ENCODE measurements at places on chromosomes 2 and 18. TPM values are rescaled to one million over a fixed set of nuclear protein-coding genes. Genes with fewer than 3 reads are reported as not detected.

Gene PPP1R1C
- 2.6 TPM for total RNA-seq

Gene CHRNG
- not detected for total RNA-seq

Gene PLB1
- 2.4 TPM for total RNA-seq

Gene NMUR1
- total RNA-seq, result not detected

Gene MORN2
- total RNA-seq, result 41.0 TPM

Gene MARCHF4
- total RNA-seq, result 27.4 TPM

Gene HOXD8
- 5.6 TPM for total RNA-seq

Gene IL36RN
- total RNA-seq, result 0.21 TPM

Gene DUSP19
- 0.45 TPM for total RNA-seq

Gene SERPINB10
- total RNA-seq, result not detected

Gene AQP12B
- not detected for total RNA-seq

Gene CCDC138
- 7.8 TPM for total RNA-seq

Gene MDH1B
- 1.9 TPM for total RNA-seq

Gene GALNT3
- total RNA-seq, result not detected

Gene CCDC68
- total RNA-seq, result 6.5 TPM

Gene SGPP2
- total RNA-seq, result 0.42 TPM

Gene NLRC4
- total RNA-seq, result 0.09 TPM

Gene CIDEA
- not detected for total RNA-seq

Gene GPR55
- total RNA-seq, result not detected

Gene TXNDC2
- total RNA-seq, result 0.45 TPM

Gene TMEM87B
- total RNA-seq, result 16.2 TPM

Gene SAP130
- total RNA-seq, result 10.8 TPM

Gene FBXO36
- total RNA-seq, result 1.7 TPM

Gene KCNG2
- not detected for total RNA-seq

Gene IGFBP2
- 84.7 TPM for total RNA-seq

Gene TET3
- 7.2 TPM for total RNA-seq

Gene GCKR
- total RNA-seq, result 0.36 TPM

Gene RAPGEF4
- 0.29 TPM for total RNA-seq

Gene EVX2
- not detected for total RNA-seq

Gene RASGRP3
- total RNA-seq, result 1.1 TPM

Gene CAPN14
- total RNA-seq, result 0.03 TPM

Gene GALNT5
- 2.0 TPM for total RNA-seq

Gene TDRD15
- not detected for total RNA-seq

Gene ITSN2
- 23.2 TPM for total RNA-seq

Gene RMC1
- total RNA-seq, result 13.8 TPM

Gene GALM
- 17.2 TPM for total RNA-seq

Gene SKOR2
- total RNA-seq, result not detected

Gene CDK5R2
- total RNA-seq, result 3.9 TPM

Gene TTN
- under 0.01 TPM for total RNA-seq

Gene NT5DC4
- not detected for total RNA-seq

Gene FOXI3
- total RNA-seq, result not detected

Gene MRO
- 0.26 TPM for total RNA-seq

Gene CCDC85A
- total RNA-seq, result 0.26 TPM

Gene ABCG5
- not detected for total RNA-seq

Gene TGFA
- total RNA-seq, result 5.5 TPM

Gene SLC5A7
- not detected for total RNA-seq

Gene MAP4K4
- 105 TPM for total RNA-seq

Gene ASXL3
- not detected for total RNA-seq

Gene TM4SF20
- total RNA-seq, result 8.8 TPM

Gene MAP3K19
- not detected for total RNA-seq

Gene ANKRD53
- total RNA-seq, result not detected

Gene SLC14A1
- not detected for total RNA-seq

Gene IL18R1
- 1.0 TPM for total RNA-seq

Gene AGXT
- total RNA-seq, result not detected

All from A549 treated with Mapracorat at 1 μM for 4 hours (cell line).